ENCODE measurements at places on chromosomes 2 and 18. TPM values are rescaled to one million over a fixed set of nuclear protein-coding genes. Genes with fewer than 3 reads are reported as not detected.

The SCLY gene
- 20.5 TPM for total RNA-seq

The NXPH2 gene
- not detected for total RNA-seq

The CGREF1 gene
- not detected for total RNA-seq

The DES gene
- total RNA-seq = not detected

GRCh38 chr2:71555798-71556454 lies 102.6 kb downstream of the DYSF start:
- no peaks in the 10 kb centered on the region for H3K4me1 ChIP-seq
- H3K27me3 ChIP-seq = no peaks in the 10 kb centered on the region
- no peak overlapping the region for H3K4me3 ChIP-seq
- no peaks in the 10 kb centered on the region for H3K36me3 ChIP-seq
- H3K27ac ChIP-seq = no peak overlapping the region

DNA sequence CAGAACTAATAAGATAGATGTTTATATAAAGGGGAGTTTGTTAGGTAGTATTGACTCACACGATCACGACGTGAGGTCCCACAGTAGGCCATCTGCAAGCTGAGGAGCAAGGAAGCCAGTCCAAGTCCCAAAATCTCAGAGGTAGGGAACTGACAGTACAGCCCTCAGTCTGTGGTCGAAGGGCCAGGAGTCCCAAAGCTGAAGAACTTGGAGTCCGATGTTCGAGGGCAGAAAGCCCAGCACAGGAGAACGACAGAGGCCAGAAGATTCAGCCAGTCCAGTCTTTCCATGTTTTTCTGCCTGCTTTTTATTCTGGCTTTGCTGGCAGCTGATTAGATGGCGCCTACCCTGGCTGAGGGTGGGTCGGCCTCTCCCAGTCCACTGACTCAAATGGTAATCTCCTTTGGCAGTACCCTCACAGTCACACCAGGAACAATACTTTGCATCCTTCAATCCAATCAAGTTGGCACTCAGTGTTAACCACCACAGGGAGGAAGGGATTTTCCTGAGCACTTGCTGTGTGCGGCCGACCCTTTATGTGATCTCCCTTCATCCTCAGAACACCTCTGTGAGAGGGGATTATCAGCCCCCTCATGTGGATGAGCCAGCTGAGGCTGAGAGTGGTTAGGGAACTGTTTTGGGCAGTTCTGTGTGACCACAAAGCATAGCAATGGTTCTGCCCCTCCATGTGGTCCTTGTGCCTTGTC lies 78.3 kb downstream of the RNF144A start:
- H3K4me3 ChIP-seq = no peak overlapping the region
- no peaks in the 10 kb centered on the region for H3K4me1 ChIP-seq
- H3K27ac ChIP-seq = no peak overlapping the region
- no peaks in the 10 kb centered on the region for H3K27me3 ChIP-seq

GRCh38 chr2:173280853-173281252 lies 73.8 kb upstream of the CDCA7 start:
- no peaks in the 10 kb centered on the region for H3K27me3 ChIP-seq
- DNase-seq = no peak
- H3K4me1 ChIP-seq = no peaks in the 10 kb centered on the region
- H3K4me3 ChIP-seq = no peak overlapping the region
- no peak overlapping the region for H3K27ac ChIP-seq

DNA sequence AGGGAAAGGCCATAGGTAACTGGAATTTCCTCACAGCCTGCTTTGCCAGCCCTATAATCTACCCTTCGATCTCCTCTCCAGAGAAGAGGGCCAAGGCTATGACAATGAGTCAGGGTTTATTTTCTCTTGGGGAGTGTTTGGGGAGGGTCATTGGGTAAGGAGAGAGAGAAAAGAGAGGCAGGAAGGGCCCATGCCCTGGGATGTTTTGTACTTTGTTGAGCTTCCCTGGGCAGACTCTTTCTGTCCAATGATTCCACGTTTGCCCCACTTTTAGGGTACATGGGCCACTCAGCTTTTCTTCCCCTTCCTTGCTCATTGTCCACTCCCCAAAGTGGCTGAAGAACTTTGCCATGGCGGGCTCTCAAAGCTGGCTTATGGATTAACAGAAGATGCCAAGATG lies 224.2 kb downstream of the ALK start:
- no peaks in the 10 kb centered on the region for H3K36me3 ChIP-seq
- DNase-seq = no peak
- H3K27ac ChIP-seq = no peak overlapping the region
- no peaks in the 10 kb centered on the region for H3K27me3 ChIP-seq
- H3K4me1 ChIP-seq = no peaks in the 10 kb centered on the region

DNA sequence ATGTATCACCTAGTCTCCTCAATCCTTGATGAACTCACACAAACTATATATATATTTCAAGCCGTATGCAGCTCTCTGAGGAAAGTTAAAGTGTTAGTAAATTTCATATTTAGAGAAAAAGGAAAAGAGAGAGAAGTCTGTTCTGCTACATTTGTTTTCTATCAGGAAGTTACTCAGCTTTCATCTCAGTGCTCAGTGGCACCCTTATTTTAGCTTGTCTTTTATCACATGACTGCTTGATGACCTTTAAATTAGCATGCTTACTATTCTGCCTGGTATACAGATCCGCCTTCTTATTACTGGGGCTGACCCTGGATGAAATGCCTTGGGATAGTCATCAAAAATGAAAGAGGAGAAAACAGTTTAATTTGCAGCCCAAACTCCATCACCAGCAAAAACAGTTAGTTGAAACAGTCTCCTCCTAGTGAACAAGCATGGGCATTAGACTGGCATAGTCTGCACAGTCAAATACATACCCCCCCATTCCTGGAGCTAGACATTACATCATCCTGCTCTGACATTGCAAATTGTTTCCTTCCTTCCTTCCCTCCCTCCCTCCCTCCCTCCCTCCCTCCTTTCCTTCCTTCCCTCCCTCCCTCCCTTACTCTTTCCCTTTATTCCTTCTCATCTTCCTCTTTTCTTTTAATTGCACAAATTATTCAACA lies 215.7 kb downstream of the TMEM182 start:
- no peak for DNase-seq
- no peak overlapping the region for H3K27ac ChIP-seq
- H3K4me1 ChIP-seq = no peaks in the 10 kb centered on the region
- no peak overlapping the region for H3K4me3 ChIP-seq
- H3K27me3 ChIP-seq = no peaks in the 10 kb centered on the region

DNA sequence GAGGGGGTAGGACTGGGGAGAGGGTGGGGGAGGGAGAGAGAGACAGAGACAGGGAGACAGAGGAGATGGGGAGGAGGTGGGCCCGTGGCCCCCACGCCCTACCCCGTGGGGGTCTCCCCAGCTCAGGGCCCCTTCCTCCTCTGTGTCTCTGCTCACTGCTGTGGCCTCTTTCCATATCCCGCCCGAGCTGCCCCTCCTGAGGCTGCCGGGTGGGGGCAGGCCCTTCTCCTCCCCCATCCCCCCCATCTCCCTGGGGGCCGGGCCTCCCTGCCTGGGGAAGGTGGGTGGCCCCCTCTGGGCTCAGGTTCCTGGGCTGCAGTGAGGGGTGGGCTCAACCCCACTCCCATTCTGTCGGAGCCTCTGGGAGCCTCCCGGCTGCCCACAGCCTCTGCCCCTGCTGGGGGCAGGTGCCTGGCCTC lies 332 bp upstream of the PDCD1 start:
- H3K27me3 ChIP-seq = no peaks in the 10 kb centered on the region
- peak overlapping the region; percentile 53 for H3K4me3 ChIP-seq
- H3K4me1 ChIP-seq = peaks cover 22% of the 10 kb centered on the region
- H3K27ac ChIP-seq = no peak overlapping the region
- no peaks in the 10 kb centered on the region for H3K36me3 ChIP-seq

- H3K4me3 ChIP-seq = no peak overlapping the region
- no peaks in the 10 kb centered on the region for H3K36me3 ChIP-seq
- H3K27ac ChIP-seq = no peak overlapping the region
- no peaks in the 10 kb centered on the region for H3K4me1 ChIP-seq
These were observed 90.2 kb downstream of the NCK2 start for GRCh38 chr2:105834931-105835330.

GRCh38 chr2:101272045-101272784 lies 19.5 kb downstream of the CNOT11 start:
- no peaks in the 10 kb centered on the region for H3K27me3 ChIP-seq
- peaks cover 22% of the 10 kb centered on the region for H3K36me3 ChIP-seq
- no peak overlapping the region for H3K27ac ChIP-seq
- no peaks in the 10 kb centered on the region for H3K4me1 ChIP-seq
- no peak for DNase-seq

Measured in Karpas-422 (cell line).